Effector CD4-positive, alpha-beta T cell (primary cell): ENCODE measurements at places on chromosomes 12 and 14.

DNA sequence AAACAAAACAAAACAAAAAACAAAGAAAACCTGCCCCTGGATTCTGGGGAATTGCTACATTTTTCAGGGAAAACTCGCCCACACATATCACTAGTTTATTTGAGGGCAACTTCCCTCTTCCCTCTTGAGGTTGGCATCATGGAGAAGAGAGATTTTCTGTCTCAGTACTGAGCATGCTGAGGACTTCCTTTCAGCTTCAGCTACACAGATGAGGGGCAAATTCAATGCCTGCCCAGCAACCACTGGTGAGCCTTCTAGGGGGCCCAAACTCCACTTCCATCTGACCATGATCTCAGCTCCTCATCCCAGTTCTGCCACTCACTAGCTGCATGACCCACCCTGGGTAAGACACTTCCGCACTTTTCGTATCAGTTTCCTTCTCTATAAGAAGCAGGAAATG lies 63.1 kb upstream of the SCN8A start:
- no peak for DNase-seq

- no peak for DNase-seq
Observed at GRCh38 chr12:75236206-75236605, 26.6 kb upstream of the KCNC2 start.

- DNase-seq: no peak
Observed at GRCh38 chr14:74035556-74035955, 16.4 kb downstream of the BBOF1 start.

DNA sequence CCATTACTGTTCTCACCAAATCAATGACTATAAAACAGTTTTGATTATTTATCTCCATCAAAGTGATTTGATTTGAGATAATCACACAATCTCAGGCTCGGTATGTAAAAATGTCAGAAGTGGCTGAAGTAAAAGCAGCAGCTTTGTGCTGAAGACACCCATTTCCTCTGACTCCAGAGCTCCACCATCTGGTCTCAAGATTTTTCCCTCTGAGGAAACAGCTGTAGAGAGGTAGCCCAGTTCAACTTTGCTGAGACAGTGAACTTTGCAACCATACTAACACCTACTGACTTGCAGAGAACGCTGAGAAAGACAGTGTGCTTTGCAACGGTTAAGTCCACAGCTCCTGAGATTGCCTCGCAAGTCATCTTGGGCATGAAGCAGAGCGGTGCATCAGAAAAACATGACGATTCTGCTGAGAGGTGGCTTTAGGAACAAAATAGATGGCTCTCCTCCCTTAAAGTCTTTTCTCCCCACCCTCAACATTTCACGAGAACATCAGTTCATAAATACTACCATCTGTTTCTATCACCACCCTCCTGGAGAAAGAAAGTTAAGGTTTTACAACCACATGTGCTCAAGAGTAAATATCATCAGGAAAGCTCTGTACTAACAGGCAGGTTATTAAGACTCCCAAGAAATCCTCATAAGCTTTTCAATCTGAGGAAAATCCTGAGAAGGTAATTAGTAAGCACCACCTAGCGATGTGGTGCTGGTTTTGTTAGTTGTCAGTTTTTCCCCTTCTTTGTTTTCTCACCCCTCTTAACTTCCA lies 34.8 kb downstream of the HIGD1C start:
- no peak for DNase-seq

GRCh38 chr12:79250960-79251755 lies 386.6 kb downstream of the SYT1 start:
- no peak for DNase-seq

GRCh38 chr14:100741966-100742365 lies 15.3 kb downstream of the DLK1 start:
- no peak for DNase-seq

DNA sequence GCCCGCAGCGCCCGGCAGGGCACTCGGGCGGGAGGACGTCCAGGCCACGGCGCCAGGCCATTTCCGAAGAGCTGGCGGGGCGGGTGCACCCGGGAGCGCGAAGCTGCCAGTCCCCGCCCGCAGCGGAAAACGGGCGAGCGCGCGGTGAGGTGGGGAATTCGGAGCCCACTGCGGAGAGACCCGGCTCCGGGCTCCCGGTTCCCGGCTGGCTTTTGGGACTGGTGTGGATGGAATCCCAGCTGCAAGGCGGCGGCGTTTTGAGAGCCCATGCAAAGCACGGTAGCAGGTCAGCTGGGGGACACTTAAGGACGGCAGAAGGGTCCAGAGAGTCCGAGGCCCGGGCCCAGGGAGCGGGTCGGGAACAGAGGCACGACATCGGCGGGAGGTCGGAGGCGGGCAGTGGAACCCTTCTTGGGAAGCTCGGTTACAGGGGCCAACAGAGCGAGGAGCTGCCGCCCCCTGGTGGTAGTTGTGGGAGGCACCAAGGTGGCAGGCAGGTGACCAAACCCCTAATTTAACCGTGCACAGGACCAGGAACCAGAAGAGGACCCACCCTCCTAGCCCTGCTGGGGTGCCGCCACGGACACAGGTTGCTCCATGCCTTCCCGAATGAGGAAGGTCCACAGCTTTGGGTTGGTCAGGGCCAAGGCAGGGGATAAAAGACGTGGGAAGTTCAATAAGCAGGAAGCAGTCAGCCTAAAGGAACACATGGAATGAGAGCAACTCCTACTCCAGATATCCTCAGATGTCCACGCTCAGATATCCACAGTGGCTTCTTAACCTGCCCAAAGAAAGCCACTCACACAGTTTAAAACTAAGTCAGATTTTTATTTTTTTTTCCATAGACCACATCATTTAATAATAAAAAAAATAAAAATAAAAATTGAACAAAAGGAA lies 685 bp upstream of the CDH24 start:
- peak; percentile 85 for DNase-seq

- no peak for DNase-seq
Observed at GRCh38 chr12:93107514-93108312, 178.6 kb upstream of the EEA1 start.

DNA sequence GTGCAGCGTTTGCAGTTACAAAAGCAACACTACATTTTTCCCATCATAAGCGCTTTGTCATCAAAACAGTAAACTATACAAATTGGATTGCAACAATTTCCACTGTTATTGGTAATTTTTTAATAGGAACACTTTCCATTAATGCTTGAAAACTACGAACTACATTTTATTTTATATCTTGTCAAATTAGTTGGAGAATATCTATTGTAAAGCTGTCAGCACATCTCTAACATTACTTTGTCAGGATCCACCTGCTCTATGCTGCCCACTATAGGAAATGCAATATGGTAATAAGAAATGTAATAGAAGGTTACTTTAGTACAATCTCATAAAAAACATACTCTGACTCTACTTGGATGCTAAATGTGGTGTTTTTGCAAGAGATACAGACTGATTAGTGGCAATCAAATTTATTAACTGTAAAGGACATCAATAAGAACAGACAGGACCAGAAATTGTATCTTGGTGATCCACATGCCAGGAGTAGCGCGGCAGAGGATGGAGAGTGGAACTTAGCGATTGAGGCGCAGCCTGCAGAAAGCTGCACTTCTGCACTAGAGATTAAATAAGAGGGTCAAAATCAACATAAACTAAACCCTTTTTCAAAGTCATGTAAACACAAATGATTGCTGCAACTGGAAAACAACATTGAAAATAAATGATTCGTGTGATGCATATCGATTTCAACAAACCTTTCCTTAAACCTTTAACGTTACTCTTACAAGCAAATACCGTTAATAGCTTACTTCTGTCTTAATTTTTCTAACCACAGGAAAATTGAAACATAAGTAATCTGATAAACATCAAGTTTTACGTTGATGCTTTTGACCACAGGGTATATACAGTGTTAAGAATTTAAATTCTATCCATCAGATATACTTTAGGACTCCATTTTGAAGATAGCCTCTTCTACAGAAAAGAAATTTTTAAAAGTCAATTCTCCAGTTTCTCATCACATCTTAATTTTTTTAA lies 3.6 kb upstream of the ARID2 start:
- no peak for DNase-seq

DNA sequence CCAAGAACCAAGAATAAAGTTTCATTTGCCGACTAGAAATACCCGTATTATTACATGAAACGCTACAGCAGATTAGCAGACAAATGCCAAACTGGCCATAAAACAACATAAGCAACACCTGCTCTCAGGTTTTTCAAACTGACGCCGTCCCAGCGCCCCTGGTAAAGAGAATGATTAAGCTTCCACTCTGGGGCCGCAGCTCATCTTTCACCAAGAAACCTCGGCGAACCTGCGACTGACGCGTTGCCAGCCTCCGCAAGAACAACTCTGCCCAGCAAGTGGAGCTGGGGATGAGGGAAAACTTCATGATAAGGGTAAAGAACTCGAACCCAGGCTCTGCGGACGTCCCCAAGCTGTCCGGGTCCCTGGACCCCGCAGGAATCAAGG lies 530 bp downstream of the ARL1 start:
- DNase-seq: no peak

DNA sequence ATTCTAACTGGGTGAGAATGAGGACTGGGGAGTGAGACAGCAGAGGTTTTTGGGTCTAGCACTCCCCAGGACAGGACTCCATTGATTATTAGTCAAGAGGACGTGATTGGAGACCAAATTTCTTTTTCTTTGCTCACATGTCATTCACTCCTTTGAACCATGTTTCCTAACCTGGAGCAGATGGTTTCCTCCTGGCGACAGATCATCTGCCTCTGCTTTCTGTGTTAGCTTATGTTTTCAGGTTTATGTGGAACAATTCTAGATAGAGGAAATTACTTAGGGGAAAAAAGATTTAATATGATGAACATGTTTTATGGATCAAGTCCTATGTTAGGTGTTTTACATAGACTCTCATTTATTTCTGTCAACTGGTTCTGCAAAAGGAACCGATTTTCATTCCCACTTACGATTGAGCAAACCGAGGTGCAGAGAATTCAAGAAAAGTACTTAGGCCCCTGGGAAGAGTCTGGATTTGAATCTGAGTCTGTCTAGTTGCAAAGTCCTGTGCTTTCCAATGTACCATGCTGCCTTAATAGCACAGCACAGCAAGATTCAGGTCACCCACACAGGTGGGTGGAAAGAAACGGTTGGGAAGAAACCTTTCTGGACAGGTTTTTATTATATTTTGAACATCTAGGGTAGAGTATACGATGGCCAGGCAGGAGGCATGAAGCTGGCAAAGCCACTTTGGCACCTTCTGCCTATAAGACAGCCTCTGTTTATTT lies 30.8 kb downstream of the SMOC1 start:
- no peak for DNase-seq

GRCh38 chr12:28286352-28286751 lies 96.1 kb downstream of the CCDC91 start:
- DNase-seq: no peak

- no peak for DNase-seq
Observed at GRCh38 chr12:90064852-90065801, 356.5 kb upstream of the ATP2B1 start.

GRCh38 chr12:63905544-63905943 lies 61.0 kb downstream of the SRGAP1 start:
- no peak for DNase-seq

- DNase-seq: no peak
Observed at GRCh38 chr12:33752854-33753253, 269.4 kb upstream of the ALG10 start.

GRCh38 chr12:27711317-27711682 lies 668 bp downstream of the MRPS35 start:
- no peak for DNase-seq

- no peak for DNase-seq
Observed at GRCh38 chr12:75782069-75782581, 249.5 kb downstream of the PHLDA1 start.

DNA sequence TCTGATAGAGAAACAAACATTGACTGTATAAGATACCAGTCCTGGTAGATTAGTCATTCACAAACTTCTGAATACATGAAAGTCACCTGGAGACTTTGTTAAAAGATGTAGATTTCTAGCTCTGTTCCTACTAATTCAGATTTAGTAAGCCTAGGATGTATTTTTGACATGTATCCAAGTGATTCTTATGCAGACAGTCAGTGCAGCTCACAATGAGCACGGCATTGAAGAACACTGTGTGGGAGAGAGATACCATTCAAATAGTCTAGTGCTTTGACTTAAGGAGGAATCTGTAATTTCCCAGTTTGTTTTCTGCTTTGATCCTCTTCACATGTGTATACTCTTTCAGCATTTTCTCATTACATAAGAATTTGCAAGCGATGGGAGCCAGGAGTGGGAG lies 68.7 kb upstream of the STXBP6 start:
- no peak for DNase-seq

GRCh38 chr14:103849151-103849886 lies 1.9 kb upstream of the PPP1R13B start:
- DNase-seq: no peak

- DNase-seq: peak; percentile 53
Observed at GRCh38 chr12:110280392-110280778, 662 bp upstream of the ATP2A2 start.

- no peak for DNase-seq
Observed at GRCh38 chr12:2481951-2482350, 312.8 kb upstream of the FKBP4 start.

DNA sequence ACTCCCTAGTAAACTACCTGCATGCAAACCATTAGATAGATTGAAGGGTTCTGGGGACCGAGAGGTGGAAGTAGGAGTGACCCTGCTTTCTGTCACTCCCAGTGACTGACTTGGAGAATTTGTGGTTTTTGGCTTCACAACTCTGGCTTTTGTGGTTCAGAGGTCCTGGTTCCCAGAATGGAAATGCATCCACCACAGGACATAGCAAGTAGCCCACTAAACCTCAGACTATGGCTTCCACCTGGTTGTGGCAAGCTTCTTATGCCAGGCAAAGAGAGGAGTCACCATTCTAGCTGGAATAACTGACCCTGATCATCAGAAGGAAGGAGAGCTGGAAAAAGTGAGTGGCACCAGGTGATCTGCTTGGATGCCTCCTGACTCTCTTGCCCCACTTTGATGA lies 162.4 kb upstream of the TMEM260 start:
- no peak for DNase-seq

- no peak for DNase-seq
Observed at GRCh38 chr12:66665435-66665985, 13.4 kb downstream of the GRIP1 start.

DNA sequence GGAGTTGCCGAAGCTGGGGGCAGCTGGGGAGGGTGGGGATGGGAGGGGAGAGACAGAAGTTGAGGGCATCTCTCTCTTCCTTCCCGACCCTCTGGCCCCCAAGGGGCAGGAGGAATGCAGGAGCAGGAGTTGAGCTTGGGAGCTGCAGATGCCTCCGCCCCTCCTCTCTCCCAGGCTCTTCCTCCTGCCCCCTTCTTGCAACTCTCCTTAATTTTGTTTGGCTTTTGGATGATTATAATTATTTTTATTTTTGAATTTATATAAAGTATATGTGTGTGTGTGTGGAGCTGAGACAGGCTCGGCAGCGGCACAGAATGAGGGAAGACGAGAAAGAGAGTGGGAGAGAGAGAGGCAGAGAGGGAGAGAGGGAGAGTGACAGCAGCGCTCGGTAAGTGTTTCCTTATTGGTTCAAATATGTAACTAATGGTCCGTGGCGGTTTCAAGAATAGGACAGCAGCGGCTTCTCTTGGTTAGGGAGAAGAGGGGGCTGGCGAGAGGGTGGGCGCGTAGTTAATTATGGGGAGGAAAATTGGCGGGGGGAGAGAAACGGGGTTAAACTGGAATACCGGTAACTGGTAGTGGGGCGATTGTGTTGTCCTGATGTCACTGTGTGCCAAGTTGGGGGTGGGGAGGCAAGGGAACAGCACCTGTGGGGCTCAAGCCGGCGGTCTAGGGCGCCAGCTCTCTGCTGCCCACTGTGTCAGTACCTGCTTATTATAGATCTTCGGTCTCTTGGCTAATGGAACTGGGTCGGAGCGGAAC lies 8.4 kb downstream of the HOXC8 start:
- no peak for DNase-seq
